Stomach (tissue), 19 donors: ENCODE measurements at places on chromosomes 3 and 15. TPM values are rescaled to one million over a fixed set of nuclear protein-coding genes. Genes with fewer than 3 reads are reported as not detected.

DNA sequence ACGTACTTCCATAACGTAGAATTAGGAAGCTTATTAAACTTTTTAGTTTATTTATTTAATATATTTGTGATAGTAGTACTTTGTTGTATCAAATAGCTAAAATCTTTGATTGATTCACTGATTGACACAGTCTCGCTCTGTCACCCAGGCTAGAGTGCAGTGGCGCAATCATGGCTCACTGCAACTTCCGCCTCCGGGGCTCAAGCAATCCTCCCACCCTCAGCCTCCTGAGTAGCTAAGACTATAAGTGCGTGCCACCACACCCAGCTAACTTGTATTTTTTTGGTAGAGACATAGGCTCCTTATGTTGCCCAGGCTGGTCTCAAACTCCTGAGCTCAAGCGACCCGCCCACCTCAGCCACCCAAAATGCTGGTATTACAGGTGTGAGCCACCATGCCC is 5.7 kb downstream of the APH1B start:
- H3K27ac ChIP-seq, result no peak overlapping the region
- H3K27me3 ChIP-seq, result no peaks in the 10 kb centered on the region
- H3K36me3 ChIP-seq, result peaks cover 55% of the 10 kb centered on the region
- no peak overlapping the region for H3K4me3 ChIP-seq
- no peak for DNase-seq

GRCh38 chr15:31098491-31098917 is 3.0 kb downstream of the TRPM1 start:
- no peak overlapping the region for H3K27ac ChIP-seq
- no peak overlapping the region for H3K4me3 ChIP-seq
- H3K27me3 ChIP-seq, result no peaks in the 10 kb centered on the region

AGBL1 gene
- polyA plus RNA-seq, result not detected

- H3K36me3 ChIP-seq, result peaks cover 5% of the 10 kb centered on the region
- no peaks in the 10 kb centered on the region for H3K27me3 ChIP-seq
- peak; percentile 12 for DNase-seq
- no peak overlapping the region for H3K4me3 ChIP-seq
- no peaks in the 10 kb centered on the region for H3K4me1 ChIP-seq
Measured at GRCh38 chr3:17307482-17307881, 422.7 kb downstream of the PLCL2 start.

GRCh38 chr3:122374034-122374433 is 9.0 kb downstream of the MIX23 start:
- DNase-seq, result no peak
- H3K36me3 ChIP-seq, result no peaks in the 10 kb centered on the region
- H3K4me3 ChIP-seq, result no peak overlapping the region
- H3K27me3 ChIP-seq, result no peaks in the 10 kb centered on the region

DNA sequence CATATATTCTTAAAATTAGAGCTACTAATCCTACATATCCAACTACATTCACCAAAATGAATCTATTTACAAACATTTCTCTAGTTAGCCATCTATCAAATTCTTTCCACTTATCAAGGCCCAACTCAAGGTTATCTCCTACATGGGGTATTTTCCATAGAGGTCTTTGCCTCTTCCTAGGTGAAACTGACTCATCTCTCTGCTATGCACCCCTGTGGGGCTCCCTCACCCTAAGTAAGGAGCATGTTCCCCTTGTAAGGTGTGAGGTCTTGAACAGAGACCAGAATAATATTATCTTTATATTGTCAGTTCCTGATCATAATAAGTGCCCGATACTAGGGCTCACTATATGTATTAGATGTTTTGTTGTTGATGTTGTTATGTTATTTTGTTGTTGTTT is 74.6 kb upstream of the TSC22D2 start:
- no peak for DNase-seq
- no peak overlapping the region for H3K4me3 ChIP-seq
- no peaks in the 10 kb centered on the region for H3K36me3 ChIP-seq
- no peak overlapping the region for H3K27ac ChIP-seq
- no peaks in the 10 kb centered on the region for H3K27me3 ChIP-seq

GRCh38 chr3:155001289-155002010 is 78.7 kb upstream of the MME start:
- DNase-seq, result no peak
- H3K4me3 ChIP-seq, result no peak overlapping the region
- no peak overlapping the region for H3K27ac ChIP-seq
- no peaks in the 10 kb centered on the region for H3K27me3 ChIP-seq
- H3K36me3 ChIP-seq, result no peaks in the 10 kb centered on the region

LMOD3 gene
- polyA plus RNA-seq, result 0.31 TPM

GRCh38 chr3:187758318-187758955 is 13.2 kb upstream of the BCL6 start:
- no peak overlapping the region for H3K27ac ChIP-seq
- DNase-seq, result no peak
- no peaks in the 10 kb centered on the region for H3K36me3 ChIP-seq
- H3K27me3 ChIP-seq, result no peaks in the 10 kb centered on the region
- H3K4me1 ChIP-seq, result no peaks in the 10 kb centered on the region

DNA sequence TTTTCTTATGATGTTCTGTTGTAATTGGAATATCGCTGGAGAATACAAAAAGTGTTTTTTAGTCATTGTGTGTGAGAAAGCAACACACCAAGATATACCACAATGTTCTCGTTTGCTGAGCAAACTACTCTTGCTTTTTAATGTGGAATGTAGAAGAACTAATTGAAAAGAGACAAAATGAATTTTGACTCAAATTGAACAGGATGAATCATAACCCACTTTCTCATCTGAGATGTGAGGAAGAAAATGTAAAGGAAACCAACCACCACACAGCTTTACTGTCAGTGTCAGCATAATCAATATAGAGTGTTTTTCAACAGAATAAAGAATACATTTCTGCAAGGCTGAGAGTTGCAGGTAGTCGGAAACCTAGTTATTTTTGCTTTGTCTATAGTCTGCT is 448.8 kb upstream of the TPRG1 start:
- DNase-seq, result no peak
- no peaks in the 10 kb centered on the region for H3K36me3 ChIP-seq
- H3K27me3 ChIP-seq, result no peaks in the 10 kb centered on the region
- no peak overlapping the region for H3K27ac ChIP-seq
- no peaks in the 10 kb centered on the region for H3K4me1 ChIP-seq
- H3K4me3 ChIP-seq, result no peak overlapping the region

CKMT1A gene
- 25.7 TPM for polyA plus RNA-seq

SYNPR gene
- polyA plus RNA-seq, result not detected
